Hair follicular keratinocyte (primary cell): ENCODE measurements at places on chromosomes 12 and 14. TPM values are rescaled to one million over a fixed set of nuclear protein-coding genes. Genes with fewer than 3 reads are reported as not detected.

PTGDR gene
- not detected in 2 replicates for total RNA-seq

ASB2 gene
- not detected in 2 replicates for total RNA-seq

RBP5 gene
- not detected in 2 replicates for total RNA-seq

TAS2R46 gene
- total RNA-seq, result not detected in 2 replicates

ZNF740 gene
- total RNA-seq, result 3.8 and 8.4 TPM in 2 replicates

C1R gene
- 11.9 and 12.6 TPM in 2 replicates for total RNA-seq

MIPOL1 gene
- total RNA-seq, result 3.7 and 5.2 TPM in 2 replicates

AQP2 gene
- not detected in 2 replicates for total RNA-seq

LRP1 gene
- 6.2 and 17.9 TPM in 2 replicates for total RNA-seq

NUMB gene
- total RNA-seq, result 27.8 and 37.3 TPM in 2 replicates

RNF41 gene
- total RNA-seq, result 37.4 and 58.7 TPM in 2 replicates

IL31 gene
- not detected in 2 replicates for total RNA-seq

GZMB gene
- not detected in 2 replicates for total RNA-seq

SYNE3 gene
- total RNA-seq, result 6.1 and 13.3 TPM in 2 replicates

C14orf132 gene
- 0.57 and 1.1 TPM in 2 replicates for total RNA-seq

CIROP gene
- not detected in 2 replicates for total RNA-seq

GPR68 gene
- total RNA-seq, result 5.0 and 5.4 TPM in 2 replicates

PROX2 gene
- total RNA-seq, result not detected in 2 replicates

STAT6 gene
- 66.8 and 74.7 TPM in 2 replicates for total RNA-seq

ALG10 gene
- 5.3 and 7.2 TPM in 2 replicates for total RNA-seq

TCL1B gene
- total RNA-seq, result not detected in 2 replicates

POLE2 gene
- total RNA-seq, result 12.7 and 24.0 TPM in 2 replicates

AMN1 gene
- total RNA-seq, result 6.8 and 7.4 TPM in 2 replicates

ITGB7 gene
- total RNA-seq, result 0.04 and 1.6 TPM in 2 replicates

RAD9B gene
- total RNA-seq, result 0.19 and 2.3 TPM in 2 replicates

MED13L gene
- 22.7 and 37.6 TPM in 2 replicates for total RNA-seq

AHNAK2 gene
- 45.8 and 198 TPM in 2 replicates for total RNA-seq

MYF5 gene
- not detected in 2 replicates for total RNA-seq

TSPAN31 gene
- total RNA-seq, result 54.4 and 65.6 TPM in 2 replicates

ZNF891 gene
- 0.11 and 0.23 TPM in 2 replicates for total RNA-seq

HOXC6 gene
- 0.72 and 0.78 TPM in 2 replicates for total RNA-seq

TMEM30B gene
- 13.0 and 14.8 TPM in 2 replicates for total RNA-seq

GDF3 gene
- total RNA-seq, result not detected in 2 replicates

OR6C2 gene
- total RNA-seq, result not detected in 2 replicates

KRT80 gene
- 0.11 and 0.55 TPM in 2 replicates for total RNA-seq

TMEM119 gene
- 0.08 and 0.49 TPM in 2 replicates for total RNA-seq

BIN2 gene
- not detected in 2 replicates for total RNA-seq

CALM1 gene
- 508 and 649 TPM in 2 replicates for total RNA-seq

PMCH gene
- not detected in 2 replicates for total RNA-seq
